Muscle of leg (tissue), 16 donors: ENCODE measurements at places on chromosomes 6 and 20.

- no peaks in the 10 kb centered on the region for H3K27me3 ChIP-seq
- H3K4me3 ChIP-seq = no peak overlapping the region
- H3K36me3 ChIP-seq = no peaks in the 10 kb centered on the region
- H3K4me1 ChIP-seq = no peaks in the 10 kb centered on the region
- peak; percentile 27 for DNase-seq
- H3K27ac ChIP-seq = no peak overlapping the region
These were observed 179.0 kb upstream of the MMS22L start for GRCh38 chr6:97462031-97462430.

DNA sequence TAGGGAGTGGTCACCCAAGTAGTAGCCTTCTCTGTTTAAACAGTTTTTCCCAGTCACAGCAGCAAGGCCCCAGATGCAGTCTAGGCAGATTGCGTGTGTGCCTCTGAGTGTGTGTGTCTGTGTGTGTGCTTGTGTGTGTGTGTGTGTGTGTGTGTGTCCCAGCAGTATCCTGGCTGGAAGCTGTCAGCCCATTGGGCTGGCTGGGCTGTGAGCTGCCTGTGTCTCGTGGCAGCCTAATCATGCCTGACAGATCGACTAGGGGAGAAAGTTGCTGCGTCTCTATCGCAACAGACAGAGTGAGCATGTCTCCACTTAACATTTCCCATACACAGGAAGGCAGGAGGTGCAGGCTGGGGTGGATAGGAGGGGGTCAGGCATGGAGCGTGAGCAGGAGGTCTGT, 42.9 kb upstream of the LRFN2 start:
- H3K27ac ChIP-seq = no peak overlapping the region
- peak; percentile 13 for DNase-seq
- H3K4me3 ChIP-seq = no peak overlapping the region
- H3K4me1 ChIP-seq = no peaks in the 10 kb centered on the region
- H3K27me3 ChIP-seq = peaks cover 4% of the 10 kb centered on the region

GRCh38 chr6:159212525-159213280, 43.5 kb downstream of the FNDC1 start:
- no peak overlapping the region for H3K27ac ChIP-seq
- no peak for DNase-seq
- H3K36me3 ChIP-seq = peaks cover 7% of the 10 kb centered on the region
- no peak overlapping the region for H3K4me3 ChIP-seq
- H3K27me3 ChIP-seq = no peaks in the 10 kb centered on the region

DNA sequence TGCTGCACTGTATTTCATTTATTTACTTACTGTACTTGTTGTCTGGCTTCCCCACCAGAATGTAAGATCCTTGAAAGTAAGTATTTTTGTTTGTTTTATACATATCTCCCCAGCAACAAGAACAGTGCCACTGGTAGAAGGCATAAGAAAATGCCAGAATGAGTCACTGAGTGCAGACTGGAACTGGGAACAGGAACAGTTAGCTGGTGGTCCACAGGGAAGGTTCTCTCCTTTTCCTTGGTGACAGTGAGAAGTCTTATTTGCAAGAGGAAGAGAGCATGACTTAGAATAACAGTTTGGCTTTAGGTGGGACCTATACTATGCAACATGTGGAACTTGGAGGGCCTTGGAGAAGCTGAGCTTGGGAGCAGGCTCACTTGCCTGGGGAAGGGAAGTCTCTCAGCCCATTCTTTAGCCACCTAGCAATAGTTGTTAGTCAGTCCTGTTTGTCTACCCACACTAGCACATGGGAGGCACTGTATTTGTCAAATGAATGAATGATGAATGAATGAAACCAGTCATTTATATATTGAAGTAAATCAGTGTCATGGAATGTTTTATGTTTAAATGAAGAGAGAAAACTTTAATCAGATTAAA, 203.5 kb downstream of the KCNQ5 start:
- H3K4me3 ChIP-seq = no peak overlapping the region
- no peak for DNase-seq
- no peaks in the 10 kb centered on the region for H3K27me3 ChIP-seq
- H3K4me1 ChIP-seq = no peaks in the 10 kb centered on the region
- no peaks in the 10 kb centered on the region for H3K36me3 ChIP-seq
- no peak overlapping the region for H3K27ac ChIP-seq

- no peak for DNase-seq
- no peaks in the 10 kb centered on the region for H3K27me3 ChIP-seq
- H3K4me3 ChIP-seq = no peak overlapping the region
- peaks cover 3% of the 10 kb centered on the region for H3K4me1 ChIP-seq
These were observed 3.7 kb downstream of the AK9 start for GRCh38 chr6:109687271-109687761.

GRCh38 chr6:24883618-24884017, 52.1 kb downstream of the RIPOR2 start:
- H3K36me3 ChIP-seq = no peaks in the 10 kb centered on the region
- no peak overlapping the region for H3K27ac ChIP-seq
- DNase-seq = peak; percentile 84
- peaks cover 4% of the 10 kb centered on the region for H3K4me1 ChIP-seq

- no peaks in the 10 kb centered on the region for H3K36me3 ChIP-seq
- H3K27ac ChIP-seq = no peak overlapping the region
- no peak for DNase-seq
These were observed 23.2 kb upstream of the SPAG4 start for GRCh38 chr20:35592339-35592974.

DNA sequence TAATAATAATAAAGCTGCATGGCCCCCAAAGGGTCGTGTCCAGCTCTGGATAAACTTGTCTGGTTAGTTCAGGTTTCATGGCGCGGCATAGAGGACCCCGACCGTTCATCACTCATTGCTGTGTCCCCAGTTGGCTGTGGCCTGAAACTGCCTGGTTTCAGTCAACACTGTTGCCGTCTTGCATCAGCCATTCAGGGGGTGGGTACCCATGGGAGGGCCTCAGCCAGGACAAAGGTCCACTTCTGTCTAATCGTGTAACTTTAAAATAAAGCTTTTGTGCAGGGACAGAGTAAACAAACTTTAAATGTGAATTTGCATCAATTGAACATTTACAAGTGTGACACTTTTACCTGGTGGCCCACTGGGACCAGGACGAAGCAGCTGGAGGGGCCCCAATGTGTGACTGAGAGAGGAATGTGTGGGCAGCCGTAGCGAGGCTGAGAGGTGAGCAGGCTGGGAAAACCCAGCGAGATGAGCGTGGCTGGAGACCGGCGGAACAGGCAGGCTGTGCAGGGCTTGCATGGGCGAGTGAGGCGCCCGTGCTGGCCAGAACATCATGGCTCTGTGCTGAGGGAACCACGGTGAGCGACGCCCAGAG, 22.3 kb upstream of the UNC93A start:
- H3K4me1 ChIP-seq = peaks cover 2% of the 10 kb centered on the region
- H3K4me3 ChIP-seq = no peak overlapping the region
- no peaks in the 10 kb centered on the region for H3K27me3 ChIP-seq
- H3K27ac ChIP-seq = no peak overlapping the region

DNA sequence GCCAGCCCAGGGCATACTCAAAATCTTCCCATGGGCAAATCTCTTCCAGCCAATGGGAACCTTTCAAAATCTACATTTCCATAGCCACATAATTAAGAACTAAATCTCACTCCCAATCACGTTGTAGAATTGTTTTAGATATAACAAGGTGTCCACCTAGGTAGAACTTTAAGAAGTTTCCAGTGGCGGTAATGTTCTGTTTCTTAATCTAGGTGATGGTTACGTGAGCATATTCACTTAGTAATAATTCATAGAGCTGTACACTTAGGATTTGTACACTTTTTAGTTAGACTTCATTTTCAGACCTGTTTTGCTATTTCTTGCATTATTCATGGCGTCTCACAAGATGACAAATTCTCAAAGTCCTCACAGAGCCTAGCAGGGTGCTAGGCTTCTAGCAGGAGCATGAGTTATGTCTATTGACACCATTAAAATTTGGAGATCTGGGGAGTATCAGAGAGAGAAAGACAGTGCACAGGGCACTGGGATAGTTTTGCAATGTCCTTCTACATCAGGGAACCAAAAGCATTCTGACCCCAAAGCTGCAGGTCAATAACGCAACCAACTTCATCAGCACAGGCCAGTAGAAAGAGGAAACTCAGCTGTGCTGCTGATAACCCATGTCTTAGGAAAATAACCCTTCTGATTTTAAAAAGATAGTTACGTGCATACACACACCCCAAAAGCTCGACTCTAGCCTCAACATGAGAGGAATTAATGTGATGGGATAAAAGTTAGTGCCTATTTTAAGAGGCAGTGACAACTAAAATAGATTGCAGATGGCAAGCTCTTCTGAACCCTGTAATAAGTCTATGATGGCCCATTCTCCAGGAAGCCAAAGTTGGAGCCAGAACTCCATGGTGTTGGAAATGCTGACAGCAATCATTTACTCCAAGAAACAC, 518.1 kb upstream of the JARID2 start:
- H3K4me1 ChIP-seq = peaks cover 2% of the 10 kb centered on the region
- H3K4me3 ChIP-seq = no peak overlapping the region
- H3K27me3 ChIP-seq = no peaks in the 10 kb centered on the region
- H3K36me3 ChIP-seq = no peaks in the 10 kb centered on the region

GRCh38 chr6:113857556-113858479, 673 bp downstream of the MARCKS start:
- H3K4me3 ChIP-seq = peak overlapping the region; percentile 100
- H3K27me3 ChIP-seq = no peaks in the 10 kb centered on the region
- peak overlapping the region; percentile 100 for H3K27ac ChIP-seq
- H3K36me3 ChIP-seq = peaks cover 2% of the 10 kb centered on the region
- DNase-seq = peak; percentile 79
- H3K4me1 ChIP-seq = peaks cover 8% of the 10 kb centered on the region

- no peaks in the 10 kb centered on the region for H3K4me1 ChIP-seq
- no peak overlapping the region for H3K27ac ChIP-seq
- H3K4me3 ChIP-seq = no peak overlapping the region
- H3K36me3 ChIP-seq = no peaks in the 10 kb centered on the region
- no peaks in the 10 kb centered on the region for H3K27me3 ChIP-seq
These were observed 166.5 kb downstream of the TFAP2A start for GRCh38 chr6:10248378-10248843.

GRCh38 chr6:156282087-156282486, 495.1 kb upstream of the ARID1B start:
- H3K4me1 ChIP-seq = peaks cover 5% of the 10 kb centered on the region
- no peak overlapping the region for H3K27ac ChIP-seq
- no peaks in the 10 kb centered on the region for H3K27me3 ChIP-seq
- DNase-seq = no peak
- no peaks in the 10 kb centered on the region for H3K36me3 ChIP-seq
- H3K4me3 ChIP-seq = no peak overlapping the region

DNA sequence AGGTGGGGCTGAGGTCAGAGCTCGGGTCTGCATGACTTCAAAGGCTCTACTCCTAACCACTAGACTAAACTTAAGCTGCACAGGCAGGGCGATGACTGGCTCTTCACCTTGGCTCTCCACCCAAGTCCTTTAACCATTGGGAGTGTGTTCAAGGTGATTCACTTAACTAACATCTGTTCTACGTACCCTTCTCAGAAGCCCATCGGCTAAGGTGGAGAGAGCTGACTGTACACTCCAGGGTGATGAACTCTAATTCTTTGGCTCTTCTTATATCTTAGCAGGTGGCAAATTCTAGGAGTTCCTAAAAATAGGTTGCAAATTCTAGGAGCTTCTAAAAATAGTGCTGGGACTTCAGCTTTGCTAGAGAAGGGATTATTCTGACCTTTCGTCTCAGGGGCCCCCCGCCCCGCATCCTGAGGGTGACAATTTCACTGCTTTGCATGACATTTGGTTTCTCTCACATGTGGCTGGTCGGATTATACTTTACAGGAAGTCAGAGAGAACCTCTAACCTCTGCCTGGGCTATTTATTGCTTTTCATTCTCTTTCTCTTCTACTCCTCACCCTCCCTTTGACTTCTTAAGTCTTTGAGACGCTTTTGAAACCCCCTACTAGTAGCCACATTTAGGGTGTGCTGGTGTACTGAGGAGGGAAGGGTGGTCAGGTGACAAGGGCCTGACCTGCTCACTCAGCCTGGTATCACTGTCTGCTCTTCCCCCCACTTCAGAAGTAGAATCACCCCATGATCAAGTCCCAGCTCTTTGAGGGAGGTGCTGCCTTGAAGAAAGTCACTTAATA, 55.5 kb downstream of the PRDM1 start:
- no peak overlapping the region for H3K27ac ChIP-seq
- no peak for DNase-seq
- H3K27me3 ChIP-seq = peaks cover 3% of the 10 kb centered on the region

- H3K27ac ChIP-seq = no peak overlapping the region
- peaks cover 6% of the 10 kb centered on the region for H3K4me1 ChIP-seq
- no peaks in the 10 kb centered on the region for H3K36me3 ChIP-seq
- DNase-seq = no peak
- no peak overlapping the region for H3K4me3 ChIP-seq
These were observed 105.4 kb upstream of the AKIRIN2 start for GRCh38 chr6:87807475-87807874.

- H3K4me3 ChIP-seq = no peak overlapping the region
- no peak for DNase-seq
- peaks cover 25% of the 10 kb centered on the region for H3K4me1 ChIP-seq
- H3K27ac ChIP-seq = no peak overlapping the region
- no peaks in the 10 kb centered on the region for H3K36me3 ChIP-seq
These were observed 14.5 kb upstream of the ITPR3 start for GRCh38 chr6:33606642-33607041.

DNA sequence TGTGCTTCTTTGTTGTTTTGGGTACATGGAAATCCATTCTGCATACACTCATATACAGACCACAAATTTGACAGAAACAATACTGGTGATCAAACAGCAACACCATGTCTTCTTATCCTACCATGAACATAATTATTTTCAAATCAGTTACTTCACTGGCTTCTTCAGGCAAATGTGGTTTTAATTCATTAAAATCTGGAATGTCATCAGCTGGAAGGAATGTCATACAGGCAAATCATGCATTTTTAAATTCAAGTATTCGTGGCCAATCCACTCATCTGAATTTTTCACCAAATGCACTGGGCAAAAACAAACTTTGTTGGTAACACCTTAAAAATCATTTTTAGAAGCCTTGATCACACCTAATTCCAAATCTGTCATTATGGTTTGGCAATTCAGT, 59.3 kb downstream of the KIF6 start:
- H3K27ac ChIP-seq = no peak overlapping the region
- peak; percentile 12 for DNase-seq
- no peaks in the 10 kb centered on the region for H3K4me1 ChIP-seq
- no peak overlapping the region for H3K4me3 ChIP-seq
- no peaks in the 10 kb centered on the region for H3K27me3 ChIP-seq

- no peak overlapping the region for H3K27ac ChIP-seq
- H3K4me1 ChIP-seq = peaks cover 4% of the 10 kb centered on the region
- H3K36me3 ChIP-seq = no peaks in the 10 kb centered on the region
- peaks cover 12% of the 10 kb centered on the region for H3K27me3 ChIP-seq
- DNase-seq = peak; percentile 10
- H3K4me3 ChIP-seq = no peak overlapping the region
These were observed 215.2 kb downstream of the TAF4 start for GRCh38 chr20:61850457-61850856.
